ENCODE measurements at places on chromosomes 12 and 14.

DNA sequence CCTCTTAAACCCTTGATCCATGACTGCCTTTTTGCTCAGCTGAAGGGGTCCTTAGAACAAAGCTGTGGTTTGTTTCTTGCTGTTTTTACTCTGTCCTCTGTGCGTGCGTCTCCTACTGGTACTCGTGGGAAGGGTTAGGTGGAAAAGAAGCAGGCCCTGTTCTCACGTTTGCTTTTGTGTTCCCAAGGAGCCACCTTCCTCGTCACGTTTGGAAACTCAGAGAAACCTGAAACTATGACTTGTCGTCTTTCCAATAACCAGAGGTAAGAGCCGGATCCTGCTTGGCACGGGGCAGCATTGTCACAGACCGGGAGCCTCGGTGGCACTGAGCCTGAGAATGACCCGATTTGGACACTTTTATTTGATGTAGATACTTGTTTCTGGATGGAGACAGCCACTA, 13.1 kb downstream of the ZFYVE21 start:
- DNase-seq: no peak

- no peak for DNase-seq
Observed at GRCh38 chr12:43306066-43306465, 245.9 kb downstream of the ADAMTS20 start.

GRCh38 chr12:106119301-106119700, 19.5 kb downstream of the NUAK1 start:
- no peak for DNase-seq

- DNase-seq: no peak
Observed at GRCh38 chr14:99272899-99273765, 1.1 kb upstream of the BCL11B start.

GRCh38 chr12:92192360-92192759, 46.7 kb upstream of the BTG1 start:
- no peak for DNase-seq

- no peak for DNase-seq
Observed at GRCh38 chr14:58060898-58061297, 91.1 kb downstream of the ARMH4 start.

Data from Jurkat, Clone E6-1 (cell line).